ENCODE measurements at places on chromosomes 2 and 18.

DNA sequence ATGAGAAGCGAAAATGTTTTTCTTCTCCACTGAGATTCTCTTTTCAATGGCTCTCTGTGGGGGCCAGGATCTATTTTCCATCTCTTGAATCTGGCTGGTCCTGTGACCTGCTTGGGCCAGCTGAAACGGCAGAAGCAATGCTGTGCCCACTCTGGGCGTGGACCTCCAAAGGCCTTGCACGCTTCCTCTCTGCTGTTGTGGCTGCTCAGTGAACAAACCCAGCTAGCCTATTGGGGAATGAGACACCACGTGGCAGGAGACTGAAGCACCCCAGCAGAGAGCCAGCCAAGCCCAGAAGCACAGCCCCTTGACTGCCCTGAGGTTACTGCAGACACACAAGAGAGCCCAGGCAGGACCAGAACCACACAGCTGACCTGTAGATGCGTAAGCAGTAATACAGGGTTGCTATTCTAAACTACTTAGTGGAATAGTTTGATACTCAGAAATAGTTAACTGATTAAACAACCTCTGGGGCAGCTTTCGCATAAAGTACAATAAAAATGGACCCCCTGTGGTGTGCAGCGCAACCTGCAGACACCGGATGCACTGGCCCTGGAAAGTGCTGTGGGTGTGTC is 221.7 kb upstream of the SH3BP4 start:
- no peak for DNase-seq

- no peak for DNase-seq
Measured at GRCh38 chr2:63977904-63978303, 41.3 kb downstream of the VPS54 start.

- DNase-seq, result no peak
Measured at GRCh38 chr2:176755537-176756135, 457.0 kb upstream of the HNRNPA3 start.

DNA sequence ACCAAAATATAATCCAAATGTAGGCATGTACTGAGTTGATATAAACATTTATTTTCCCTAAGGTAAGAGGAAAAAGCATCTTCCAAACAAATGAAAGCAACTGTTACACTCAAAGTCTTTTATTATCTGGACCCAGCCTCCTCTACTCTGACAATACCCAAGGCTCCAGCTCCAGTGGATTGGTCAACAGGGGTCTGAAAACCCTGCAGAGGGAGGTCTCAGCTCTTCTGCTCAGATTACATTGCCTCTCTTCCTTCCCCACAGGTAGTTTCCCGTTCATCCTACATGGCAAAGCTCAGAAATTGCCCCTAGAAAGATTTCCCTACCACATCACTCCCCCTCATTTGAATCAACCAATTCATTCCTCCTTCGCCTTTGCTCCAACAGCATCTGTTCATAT is 457.0 kb downstream of the METTL4 start:
- no peak for DNase-seq

GRCh38 chr2:231334179-231334930 is 61.2 kb upstream of the B3GNT7 start:
- no peak for DNase-seq

DNA sequence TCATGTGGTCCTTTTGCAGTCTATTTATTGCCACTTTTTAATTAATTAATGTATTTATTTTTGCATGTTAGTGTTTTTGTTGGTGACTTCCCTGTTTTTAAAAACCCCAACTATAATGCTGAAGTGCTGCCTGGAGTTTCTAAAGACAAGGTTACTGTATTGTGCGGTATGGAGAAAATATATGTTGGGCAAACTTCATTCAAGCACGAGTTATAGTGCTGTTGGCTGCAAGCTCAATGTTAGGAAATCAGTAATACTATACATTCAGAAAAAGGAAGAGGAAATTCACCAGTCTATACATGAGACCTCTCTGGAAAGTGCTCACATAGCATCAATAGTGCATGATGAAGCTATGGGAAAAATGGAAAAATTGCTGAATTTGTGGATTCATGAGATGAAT is 15.4 kb upstream of the RBMS1 start:
- no peak for DNase-seq

GRCh38 chr2:26670931-26671460 is 21.5 kb upstream of the KCNK3 start:
- DNase-seq, result no peak

DNA sequence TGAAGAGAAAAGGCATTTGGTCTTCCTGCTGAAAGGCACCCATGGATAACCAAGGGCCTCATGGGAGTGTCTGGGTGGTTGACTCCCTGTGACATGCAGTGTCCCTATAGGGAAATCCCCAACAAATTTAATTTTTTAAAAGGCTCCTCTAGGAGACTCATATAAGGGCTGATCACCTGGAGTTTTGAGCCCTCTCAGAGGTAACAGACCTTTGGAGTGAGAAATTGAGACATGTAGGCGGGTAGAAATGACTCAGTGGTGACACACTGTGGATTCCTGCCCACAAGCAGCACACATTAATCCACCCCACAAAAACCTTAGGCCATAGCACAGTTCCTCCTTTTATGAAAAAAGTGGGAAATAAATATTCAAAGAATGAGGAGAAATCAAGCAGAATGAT is 557.0 kb upstream of the CNTNAP5 start:
- DNase-seq, result no peak

- DNase-seq, result no peak
Measured at GRCh38 chr18:79543861-79544385, 135.7 kb upstream of the CTDP1 start.

GRCh38 chr2:11746807-11747459 is 501 bp downstream of the LPIN1 start:
- no peak for DNase-seq

GRCh38 chr2:206396211-206396610 is 47.1 kb upstream of the ADAM23 start:
- DNase-seq, result no peak

- no peak for DNase-seq
Measured at GRCh38 chr18:27855486-27855885, 321.4 kb downstream of the CDH2 start.

GRCh38 chr2:71712158-71712818 is 258.9 kb downstream of the DYSF start:
- no peak for DNase-seq

GRCh38 chr18:12376034-12376753 is 833 bp downstream of the AFG3L2 start:
- peak; percentile 6 for DNase-seq

DNA sequence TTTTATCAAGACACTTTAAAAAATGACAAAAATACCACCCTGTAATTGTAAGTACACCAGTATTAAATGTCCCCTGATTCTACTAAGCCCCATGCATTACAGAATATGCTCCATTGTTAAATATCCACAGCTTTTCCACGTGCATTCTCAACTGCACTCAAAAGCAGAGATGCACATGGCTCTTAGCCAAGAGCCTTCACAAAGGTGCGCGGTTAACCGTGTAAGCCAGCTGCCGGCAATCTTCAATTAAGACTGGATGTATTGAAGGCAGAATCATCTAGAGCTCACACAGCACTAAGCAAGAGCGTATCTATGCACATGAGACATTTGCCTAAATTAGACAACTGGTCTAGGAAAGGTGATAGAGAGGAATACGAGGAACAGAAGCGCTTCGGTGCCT is 278.3 kb downstream of the NAPG start:
- no peak for DNase-seq

DNA sequence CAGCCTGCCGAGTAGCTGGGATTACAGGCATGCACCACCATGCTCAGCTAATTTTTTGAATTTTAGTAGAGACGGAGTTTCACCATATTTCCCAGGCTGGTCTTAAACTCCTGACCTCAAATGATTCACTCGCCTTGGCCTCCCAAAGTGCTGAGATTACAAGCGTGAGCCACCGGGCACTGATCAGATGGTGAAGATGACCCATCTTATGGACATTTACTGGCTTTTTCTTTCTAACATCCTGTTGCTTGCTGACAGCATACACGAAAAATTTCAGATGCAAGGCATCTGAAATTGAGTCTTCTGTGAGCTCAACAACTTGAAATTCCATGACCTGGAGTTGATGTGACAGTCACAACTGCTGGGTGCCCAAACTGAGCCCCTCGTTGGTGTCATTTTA is 859.5 kb upstream of the CNTNAP5 start:
- no peak for DNase-seq

GRCh38 chr2:46632349-46632748 is 153.0 kb downstream of the TMEM247 start:
- no peak for DNase-seq

GRCh38 chr2:215454519-215455246 is 18.8 kb upstream of the FN1 start:
- DNase-seq, result no peak

DNA sequence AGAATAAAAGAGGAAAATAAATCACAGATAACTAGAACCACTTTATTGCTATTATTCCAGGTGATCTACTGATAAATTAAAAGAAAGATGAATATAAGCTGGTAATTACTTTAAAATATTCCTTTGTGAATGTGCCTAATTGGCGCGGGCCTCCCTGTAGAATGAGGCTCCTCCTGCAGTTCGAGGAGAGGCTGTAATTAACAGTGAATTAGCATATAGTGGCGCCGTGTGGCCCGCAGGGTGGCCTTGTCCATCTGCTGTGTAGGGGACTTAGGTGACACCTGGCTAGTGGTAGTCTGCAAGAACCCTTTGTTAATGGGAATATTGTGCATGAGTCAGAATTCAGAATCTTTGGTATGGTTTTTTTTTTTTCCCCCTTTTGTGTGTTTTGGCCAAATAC is 119.8 kb downstream of the AGAP1 start:
- no peak for DNase-seq

DNA sequence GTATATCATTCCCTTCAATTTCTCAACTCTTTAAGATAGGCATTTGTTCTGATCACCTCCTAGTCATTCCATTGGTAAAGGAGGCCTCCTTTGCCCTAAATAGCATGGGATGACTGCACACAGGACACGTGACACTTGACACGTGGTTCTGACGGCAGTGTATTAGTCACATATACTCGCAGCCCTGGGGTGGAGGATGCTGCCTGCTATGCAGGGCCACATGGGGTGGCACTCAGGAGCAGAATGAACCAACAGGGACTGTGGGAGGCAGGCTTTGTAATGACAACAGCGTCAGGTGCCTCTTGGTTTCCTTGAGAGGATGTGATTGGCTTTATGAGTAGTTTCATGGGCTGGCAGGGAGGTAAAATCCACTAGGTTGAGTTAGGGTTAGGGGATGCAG is 9.3 kb upstream of the KCNS3 start:
- DNase-seq, result no peak

DNA sequence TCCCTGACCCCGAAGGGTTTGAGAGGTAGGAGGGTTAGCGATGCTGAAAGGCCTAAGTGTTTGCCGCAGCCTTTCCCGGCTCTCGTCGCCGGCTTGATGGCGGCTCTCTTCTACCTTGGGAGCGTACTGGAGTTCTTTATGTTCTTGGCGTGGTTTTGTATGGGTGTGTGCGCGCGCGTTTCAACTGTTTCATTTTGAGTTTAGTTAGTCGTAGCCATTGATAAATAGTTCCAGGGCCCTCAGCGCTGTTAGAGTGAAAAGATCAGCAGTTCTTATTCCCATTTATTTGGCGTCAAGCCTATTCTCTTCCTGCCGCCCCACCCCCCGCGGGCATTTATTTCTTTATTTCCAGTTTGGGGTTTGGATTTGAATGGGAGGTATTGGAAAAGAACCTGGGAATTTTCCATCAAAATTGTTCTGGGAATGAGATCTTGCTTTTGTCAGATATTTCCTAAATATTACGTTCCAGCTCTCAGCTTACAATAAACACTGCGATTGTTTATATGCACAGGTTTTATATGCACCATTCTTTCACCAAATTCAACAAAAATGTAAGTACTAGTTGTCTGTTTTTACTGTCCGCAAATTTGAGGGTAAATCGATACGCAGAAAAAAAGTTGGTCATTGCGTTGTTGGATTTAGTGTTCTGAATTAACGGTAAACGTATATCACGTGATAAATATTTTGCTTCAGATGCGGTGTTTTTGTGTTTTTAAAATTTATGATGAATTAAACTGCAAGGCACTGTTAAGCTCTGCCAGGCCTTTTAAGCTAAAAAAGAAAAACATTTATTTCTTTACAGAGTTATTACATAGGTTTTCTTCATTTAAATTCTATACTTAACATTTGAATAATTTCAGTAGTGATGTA is 954 bp downstream of the CCNT2 start:
- no peak for DNase-seq

GRCh38 chr2:226585130-226585561 is 214.5 kb downstream of the IRS1 start:
- DNase-seq, result no peak

GRCh38 chr2:64787019-64787365 is 133.3 kb upstream of the SERTAD2 start:
- DNase-seq, result no peak

GRCh38 chr2:70472221-70472890 is 81.3 kb downstream of the TGFA start:
- DNase-seq, result no peak

GRCh38 chr2:189876271-189876670 is 92.0 kb downstream of the PMS1 start:
- DNase-seq, result no peak

GRCh38 chr18:76808561-76808960 is 13.8 kb upstream of the ZNF236 start:
- no peak for DNase-seq

- DNase-seq, result no peak
Measured at GRCh38 chr2:12035956-12036639, 289.7 kb downstream of the LPIN1 start.

DNA sequence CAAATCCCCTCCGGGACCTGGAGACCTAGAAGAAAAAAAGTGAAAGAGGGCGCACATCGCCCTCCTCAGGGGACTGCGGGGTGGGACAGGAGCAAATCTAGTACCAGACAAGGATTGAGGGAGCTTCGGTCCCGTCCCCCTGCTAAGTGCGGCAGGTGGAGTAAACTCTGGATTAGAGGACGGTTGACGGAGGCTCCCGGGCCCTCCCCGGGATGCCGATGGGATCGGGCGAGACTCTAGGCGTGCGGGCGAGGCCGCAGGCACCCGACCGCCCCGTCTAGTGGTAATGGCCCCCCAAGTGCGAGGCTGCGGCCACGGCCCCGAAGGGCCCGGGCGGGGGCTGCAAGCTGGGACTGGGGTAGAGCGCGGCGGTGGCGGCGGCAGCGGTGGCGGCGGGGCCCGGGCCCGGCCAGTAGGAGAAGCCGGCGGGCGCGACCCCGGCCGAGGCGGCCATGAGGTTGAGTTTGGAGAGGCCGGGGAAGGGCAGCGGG is 3.5 kb downstream of the FEV start:
- no peak for DNase-seq

DNA sequence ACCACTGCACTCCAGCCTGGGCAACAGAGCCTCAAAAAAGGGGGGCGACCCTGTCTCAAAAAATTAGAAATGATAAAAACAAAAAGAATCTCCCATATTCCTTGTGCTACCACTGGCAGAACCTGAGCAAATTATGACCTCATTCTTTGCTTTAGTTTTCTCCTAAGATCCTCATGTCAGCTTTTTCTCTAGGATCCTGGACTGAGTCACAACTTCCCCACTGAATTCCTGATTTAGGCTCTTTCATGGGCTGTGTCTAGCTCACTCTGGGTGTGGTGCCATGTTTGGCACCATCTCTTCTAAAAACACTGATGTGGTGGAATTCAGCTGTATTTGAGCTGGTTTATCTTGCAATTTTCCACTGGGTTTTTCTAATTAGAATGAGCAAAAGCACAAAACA is 37.1 kb downstream of the EXOC6B start:
- no peak for DNase-seq

GRCh38 chr2:174597345-174598047 is at the start of gene WIPF1:
TSS of gene WIPF1 (minus strand) at chr2:174597804. CDS start at chr2:174585573, 12,231 bp downstream.
- DNase-seq, result no peak

- no peak for DNase-seq
Measured at GRCh38 chr18:79901665-79902064, 49.8 kb downstream of the SLC66A2 start.
